Hepatocyte (in vitro differentiated cells): ENCODE measurements at places on chromosomes 3 and 15. TPM values are rescaled to one million over a fixed set of nuclear protein-coding genes. Genes with fewer than 3 reads are reported as not detected.

GRCh38 chr3:143654906-143655305, 193.4 kb downstream of the SLC9A9 start:
- no peaks in the 10 kb centered on the region for H3K4me1 ChIP-seq
- no peak for DNase-seq
- H3K27me3 ChIP-seq = no peaks in the 10 kb centered on the region
- no peak overlapping the region for H3K4me3 ChIP-seq
- H3K36me3 ChIP-seq = no peaks in the 10 kb centered on the region

- H3K4me1 ChIP-seq = no peaks in the 10 kb centered on the region
- H3K27ac ChIP-seq = no peak overlapping the region
- no peak for DNase-seq
- H3K4me3 ChIP-seq = no peak overlapping the region
These were observed 112.7 kb downstream of the NFKBIZ start for GRCh38 chr3:101962055-101962454.

- no peak overlapping the region for H3K4me3 ChIP-seq
- H3K27ac ChIP-seq = no peak overlapping the region
- peak; percentile 67 for DNase-seq
- no peaks in the 10 kb centered on the region for H3K36me3 ChIP-seq
- peaks cover 6% of the 10 kb centered on the region for H3K4me1 ChIP-seq
These were observed 41.4 kb downstream of the ROBO2 start for GRCh38 chr3:77081240-77081661.

MEGF11 gene
- polyA plus RNA-seq = 0.25 TPM in 1 of 2 replicates, not detected in the other

- H3K27me3 ChIP-seq = no peaks in the 10 kb centered on the region
- H3K4me1 ChIP-seq = no peaks in the 10 kb centered on the region
- H3K27ac ChIP-seq = no peak overlapping the region
- no peak for DNase-seq
- no peaks in the 10 kb centered on the region for H3K36me3 ChIP-seq
These were observed 235.9 kb downstream of the ARRDC4 start for GRCh38 chr15:98196371-98196770.

- H3K27ac ChIP-seq = no peak overlapping the region
- peak; percentile 26 for DNase-seq
- no peaks in the 10 kb centered on the region for H3K36me3 ChIP-seq
- no peaks in the 10 kb centered on the region for H3K4me1 ChIP-seq
These were observed 542.6 kb downstream of the ZBBX start for GRCh38 chr3:166837535-166837934.

PRRT3 gene
- 2.0 and 4.0 TPM in 2 replicates for polyA plus RNA-seq

GOLGA6A gene
- not detected in 2 replicates for polyA plus RNA-seq

- H3K4me1 ChIP-seq = no peaks in the 10 kb centered on the region
- no peak for DNase-seq
- no peak overlapping the region for H3K27ac ChIP-seq
- no peaks in the 10 kb centered on the region for H3K36me3 ChIP-seq
These were observed 7.6 kb upstream of the COL8A1 start for GRCh38 chr3:99630815-99631214.

GRCh38 chr3:54240-54639, 142.3 kb upstream of the CHL1 start:
- no peak for DNase-seq
- no peaks in the 10 kb centered on the region for H3K36me3 ChIP-seq
- no peak overlapping the region for H3K4me3 ChIP-seq
- no peak overlapping the region for H3K27ac ChIP-seq
- no peaks in the 10 kb centered on the region for H3K27me3 ChIP-seq

C3orf22 gene
- polyA plus RNA-seq = 0.19 TPM in 1 of 2 replicates, not detected in the other

GRK7 gene
- not detected in 2 replicates for polyA plus RNA-seq

XXYLT1 gene
- 15.8 and 20.9 TPM in 2 replicates for polyA plus RNA-seq

GRCh38 chr3:191631496-191631895, 170.5 kb downstream of the PYDC2 start:
- no peak for DNase-seq
- H3K4me3 ChIP-seq = no peak overlapping the region
- H3K27ac ChIP-seq = no peak overlapping the region
- no peaks in the 10 kb centered on the region for H3K27me3 ChIP-seq
- no peaks in the 10 kb centered on the region for H3K36me3 ChIP-seq

GRCh38 chr15:95832668-95833067, 497.8 kb upstream of the NR2F2 start:
- H3K36me3 ChIP-seq = no peaks in the 10 kb centered on the region
- no peaks in the 10 kb centered on the region for H3K27me3 ChIP-seq
- H3K4me1 ChIP-seq = no peaks in the 10 kb centered on the region
- no peak overlapping the region for H3K4me3 ChIP-seq
- DNase-seq = no peak

GRCh38 chr3:69324362-69325025, 61.4 kb downstream of the FRMD4B start:
- no peaks in the 10 kb centered on the region for H3K36me3 ChIP-seq
- DNase-seq = no peak
- H3K4me3 ChIP-seq = no peak overlapping the region
- H3K27me3 ChIP-seq = no peaks in the 10 kb centered on the region

DNA sequence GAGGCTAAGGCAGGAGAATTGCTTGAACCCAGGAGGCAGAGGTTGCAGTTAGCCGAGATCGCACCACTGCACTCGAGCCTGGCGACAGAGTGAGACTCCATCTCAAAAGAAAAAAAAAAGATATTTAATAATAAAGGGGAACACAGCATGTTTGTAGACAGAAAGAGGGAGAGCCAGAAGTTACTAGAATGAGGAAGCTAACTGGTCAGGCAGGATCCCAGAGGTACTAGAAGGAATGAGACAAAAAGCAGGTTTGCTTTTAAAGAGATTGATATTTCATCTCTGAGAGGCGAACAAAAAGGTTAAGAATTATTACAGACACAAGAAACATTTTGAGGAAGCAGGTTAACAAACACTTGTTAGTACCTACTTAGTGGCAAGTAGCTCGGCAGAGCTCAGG, 9.2 kb downstream of the CD200R1 start:
- H3K27ac ChIP-seq = no peak overlapping the region
- H3K36me3 ChIP-seq = no peaks in the 10 kb centered on the region
- peaks cover under 1% of the 10 kb centered on the region for H3K27me3 ChIP-seq
- no peak overlapping the region for H3K4me3 ChIP-seq
- DNase-seq = no peak

DNA sequence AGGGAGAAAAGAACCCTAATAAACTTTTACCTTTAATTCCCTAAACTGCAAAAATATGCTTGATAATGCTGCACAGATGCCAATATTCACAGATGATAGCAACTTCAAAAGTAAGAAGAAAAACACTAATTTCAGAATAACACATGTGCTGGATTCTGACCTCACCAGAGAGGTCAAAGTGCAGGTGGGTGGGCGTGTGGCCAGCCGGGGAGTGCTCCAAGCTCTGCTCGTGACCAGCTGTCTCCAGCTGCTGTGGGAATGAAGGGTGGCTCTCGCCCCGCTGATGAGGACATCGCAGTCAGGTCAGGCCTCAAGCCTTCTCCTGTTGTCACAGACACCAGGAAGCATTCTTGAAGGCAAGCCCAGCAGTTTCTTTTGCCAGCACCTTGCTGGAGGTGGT, 57.1 kb downstream of the ADAMTS17 start:
- H3K4me3 ChIP-seq = no peak overlapping the region
- no peak overlapping the region for H3K27ac ChIP-seq
- DNase-seq = peak; percentile 50
- H3K4me1 ChIP-seq = no peaks in the 10 kb centered on the region
- no peaks in the 10 kb centered on the region for H3K36me3 ChIP-seq

DNA sequence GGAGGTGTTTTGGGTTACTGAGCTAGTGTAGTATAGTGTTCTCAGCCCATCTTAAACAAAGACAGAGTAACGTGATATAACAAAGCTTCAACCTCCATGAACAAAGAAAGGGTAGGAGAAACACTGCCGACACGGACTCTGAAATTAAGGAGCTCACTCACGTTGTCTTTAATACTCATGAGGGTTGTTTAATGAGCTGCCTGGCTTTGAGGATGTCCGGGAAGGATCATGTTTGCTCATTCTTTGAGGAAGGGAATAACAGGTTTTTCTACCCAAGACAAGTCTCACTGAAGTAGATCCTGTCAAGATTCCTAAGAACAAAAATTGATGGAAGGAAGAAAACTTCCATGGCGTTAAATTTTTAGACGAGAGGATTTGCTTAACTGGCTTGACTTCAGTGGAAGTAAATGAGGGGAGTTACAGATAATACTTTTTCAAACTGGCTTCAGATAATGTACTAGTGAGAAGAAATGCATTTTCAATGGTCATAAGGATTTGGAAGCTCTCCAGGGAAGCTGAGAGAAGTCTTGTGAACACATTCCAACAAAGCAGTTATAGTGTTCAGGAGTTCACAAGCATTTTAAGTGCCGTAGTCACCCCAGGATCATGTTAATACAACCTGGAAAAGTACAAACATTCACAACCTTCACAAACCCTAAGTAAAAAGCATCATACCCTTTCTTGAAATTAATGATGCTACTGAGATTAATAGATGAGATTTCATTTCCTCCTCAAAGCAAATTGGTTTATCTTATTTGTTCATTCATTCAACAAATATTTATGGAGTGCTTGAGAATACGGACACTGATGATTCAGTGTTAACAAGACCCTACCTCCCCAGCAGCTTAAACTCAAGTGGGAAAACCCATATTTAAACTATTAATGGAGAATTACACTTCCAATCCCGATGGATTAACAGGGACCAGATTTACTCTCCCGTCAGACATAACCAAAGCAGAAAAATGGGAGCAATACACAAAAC, 101.5 kb downstream of the SHQ1 start:
- no peaks in the 10 kb centered on the region for H3K36me3 ChIP-seq
- peaks cover 30% of the 10 kb centered on the region for H3K4me1 ChIP-seq
- peak overlapping the region; percentile 49 for H3K27ac ChIP-seq
- no peak for DNase-seq
- no peaks in the 10 kb centered on the region for H3K27me3 ChIP-seq

GRCh38 chr15:87610366-87610765, 646.2 kb downstream of the NTRK3 start:
- DNase-seq = no peak
- H3K4me1 ChIP-seq = no peaks in the 10 kb centered on the region
- no peaks in the 10 kb centered on the region for H3K27me3 ChIP-seq
- H3K27ac ChIP-seq = no peak overlapping the region
- no peak overlapping the region for H3K4me3 ChIP-seq

SAMD7 gene
- polyA plus RNA-seq = not detected in 2 replicates

GRCh38 chr3:58532794-58533220, 4.2 kb downstream of the ACOX2 start:
- H3K4me1 ChIP-seq = peaks cover 33% of the 10 kb centered on the region
- DNase-seq = peak; percentile 89
- no peak overlapping the region for H3K4me3 ChIP-seq
- no peak overlapping the region for H3K27ac ChIP-seq

ST3GAL6 gene
- 9.6 and 13.1 TPM in 2 replicates for polyA plus RNA-seq

DNA sequence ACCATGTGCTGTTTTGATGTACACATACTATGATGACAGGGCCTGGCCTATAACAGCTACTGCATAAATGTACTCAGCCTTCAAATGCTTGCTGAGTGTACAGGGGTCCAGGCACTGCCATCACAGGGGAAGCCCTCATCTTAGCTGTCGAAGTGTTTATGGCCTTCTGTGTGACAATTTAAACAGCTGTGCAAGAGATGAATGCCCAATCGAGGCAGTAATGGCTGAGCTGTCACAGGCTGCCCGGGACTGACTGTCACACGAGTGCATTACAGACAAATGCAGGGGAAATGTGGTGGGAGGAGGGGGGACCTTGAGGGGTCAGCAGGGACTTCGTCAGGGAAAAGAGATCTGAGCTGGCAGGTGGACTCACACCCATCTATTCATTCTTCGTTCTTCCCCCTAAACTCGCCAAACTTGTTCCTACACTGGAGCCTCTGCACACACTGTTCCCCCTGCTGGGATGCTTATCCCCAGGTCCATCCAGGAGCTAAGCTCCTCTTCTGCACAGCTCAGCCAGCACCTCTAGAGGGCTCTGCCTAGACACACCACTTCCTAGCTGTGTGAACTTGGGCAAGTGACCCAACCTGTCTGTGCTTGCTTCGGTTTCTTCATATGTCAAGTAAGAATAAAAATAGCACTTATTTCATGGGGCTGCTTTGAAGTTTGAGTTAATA, 156.2 kb upstream of the IQSEC1 start:
- H3K36me3 ChIP-seq = no peaks in the 10 kb centered on the region
- no peak overlapping the region for H3K4me3 ChIP-seq
- H3K4me1 ChIP-seq = no peaks in the 10 kb centered on the region
- no peak for DNase-seq
- H3K27me3 ChIP-seq = peaks cover 7% of the 10 kb centered on the region

- peak; percentile 94 for DNase-seq
- H3K27me3 ChIP-seq = no peaks in the 10 kb centered on the region
- no peak overlapping the region for H3K4me3 ChIP-seq
- H3K4me1 ChIP-seq = peaks cover 30% of the 10 kb centered on the region
- no peaks in the 10 kb centered on the region for H3K36me3 ChIP-seq
These were observed 43.6 kb upstream of the CTSH start for GRCh38 chr15:78988361-78988911.

FRMD4B gene
- 10.8 and 12.1 TPM in 2 replicates for polyA plus RNA-seq

- H3K36me3 ChIP-seq = no peaks in the 10 kb centered on the region
- no peak overlapping the region for H3K27ac ChIP-seq
- peaks cover 17% of the 10 kb centered on the region for H3K4me1 ChIP-seq
- peak; percentile 28 for DNase-seq
These were observed 353.5 kb upstream of the IL12A start for GRCh38 chr3:159635047-159635641.

CHMP2B gene
- polyA plus RNA-seq = 54.5 and 69.5 TPM in 2 replicates

GRCh38 chr3:115598216-115598615, 25.1 kb upstream of the GAP43 start:
- no peak overlapping the region for H3K4me3 ChIP-seq
- DNase-seq = no peak
- H3K27ac ChIP-seq = no peak overlapping the region
- no peaks in the 10 kb centered on the region for H3K36me3 ChIP-seq

SOX14 gene
- polyA plus RNA-seq = 0.18 and 0.79 TPM in 2 replicates

- H3K27me3 ChIP-seq = no peaks in the 10 kb centered on the region
- DNase-seq = no peak
- H3K27ac ChIP-seq = no peak overlapping the region
- H3K4me3 ChIP-seq = no peak overlapping the region
- H3K4me1 ChIP-seq = peaks cover 11% of the 10 kb centered on the region
These were observed 11.1 kb upstream of the LACTB start for GRCh38 chr15:63110428-63111026.

SLC24A1 gene
- 3.6 and 6.1 TPM in 2 replicates for polyA plus RNA-seq
